ENCODE measurements at places on chromosomes 2 and 18.

DNA sequence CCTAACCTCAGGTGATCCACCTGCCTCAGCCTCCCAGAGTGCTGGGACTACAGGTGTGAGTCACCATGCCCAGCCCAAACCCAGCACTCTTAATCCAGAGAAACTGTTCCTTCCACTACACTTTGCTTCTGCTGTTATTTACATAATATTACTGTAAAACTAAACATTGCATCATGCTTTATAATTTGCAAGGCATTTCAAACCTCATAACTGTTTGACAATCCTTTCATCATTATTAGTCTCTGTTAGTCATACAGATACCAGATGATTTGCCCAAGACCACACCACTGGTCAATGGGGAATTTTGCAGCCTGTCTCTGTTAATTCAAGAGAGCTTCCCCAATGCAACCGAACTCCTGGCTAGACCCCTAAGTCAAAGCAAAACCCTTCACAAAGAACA, 338.3 kb downstream of the ALK start:
- DNase-seq, result no peak

- no peak for DNase-seq
These were observed 4.9 kb upstream of the IMP4 start for GRCh38 chr2:130337735-130338325.

DNA sequence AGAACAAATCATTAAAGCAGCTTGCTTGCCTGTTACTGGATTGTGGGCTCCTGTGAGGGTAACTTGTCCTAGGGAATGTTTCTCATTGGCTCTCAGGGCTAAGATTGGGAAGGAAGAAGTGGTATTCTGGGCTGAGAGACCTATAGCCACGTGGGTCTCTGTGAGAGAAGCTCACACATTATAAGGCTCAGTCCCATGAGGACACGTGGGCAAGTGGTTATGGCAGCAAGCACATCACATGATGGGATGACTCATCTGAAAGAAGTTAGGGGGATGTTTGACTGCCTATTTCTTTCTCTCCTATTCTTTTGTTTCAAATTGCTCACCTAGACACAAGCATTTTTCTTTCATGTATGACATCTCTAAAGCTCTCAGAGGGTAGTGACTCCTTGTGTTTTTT, 418.0 kb upstream of the ST6GAL2 start:
- DNase-seq, result no peak

DNA sequence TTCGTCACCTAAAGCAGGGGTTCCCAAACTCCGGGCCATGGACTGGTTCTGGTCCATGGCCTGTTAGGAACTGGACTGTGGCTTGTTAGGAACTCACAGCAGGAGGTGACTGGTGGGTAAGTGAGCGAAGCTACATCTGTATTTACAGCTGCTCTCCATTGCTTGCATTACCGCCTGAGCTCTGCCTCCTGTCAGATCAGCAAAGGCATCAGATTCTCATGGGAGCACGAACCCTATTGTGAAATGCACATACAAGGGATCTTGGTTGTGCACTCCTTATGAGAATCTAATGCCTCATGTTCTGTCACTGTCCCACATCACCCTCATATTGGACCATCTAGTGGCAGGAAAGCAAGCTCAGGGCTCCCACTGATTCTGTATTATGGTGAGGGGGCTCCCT, 217.0 kb downstream of the ZFP36L2 start:
- no peak for DNase-seq

- DNase-seq, result no peak
These were observed 104.7 kb upstream of the SLC66A3 start for GRCh38 chr2:11050565-11050964.

DNA sequence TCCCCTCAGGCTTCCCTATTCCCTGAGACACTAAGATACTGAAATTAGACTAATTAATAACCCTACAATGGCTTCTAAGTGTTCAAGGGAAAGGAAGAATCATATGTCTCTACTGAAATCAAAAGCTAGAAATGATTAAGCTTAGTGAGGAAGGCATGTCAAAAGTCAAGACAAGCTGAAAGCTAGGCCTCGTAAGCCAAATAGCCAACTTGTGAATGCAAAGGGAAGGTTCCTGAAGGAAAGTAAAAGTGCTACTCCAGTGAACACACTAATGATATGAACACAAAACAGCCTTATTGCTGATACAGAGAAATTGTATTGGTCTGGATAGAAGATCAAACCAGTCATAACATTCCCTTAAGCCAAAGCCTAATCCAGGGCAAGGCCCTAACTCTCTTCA, 10.0 kb downstream of the ZC3H8 start:
- no peak for DNase-seq

DNA sequence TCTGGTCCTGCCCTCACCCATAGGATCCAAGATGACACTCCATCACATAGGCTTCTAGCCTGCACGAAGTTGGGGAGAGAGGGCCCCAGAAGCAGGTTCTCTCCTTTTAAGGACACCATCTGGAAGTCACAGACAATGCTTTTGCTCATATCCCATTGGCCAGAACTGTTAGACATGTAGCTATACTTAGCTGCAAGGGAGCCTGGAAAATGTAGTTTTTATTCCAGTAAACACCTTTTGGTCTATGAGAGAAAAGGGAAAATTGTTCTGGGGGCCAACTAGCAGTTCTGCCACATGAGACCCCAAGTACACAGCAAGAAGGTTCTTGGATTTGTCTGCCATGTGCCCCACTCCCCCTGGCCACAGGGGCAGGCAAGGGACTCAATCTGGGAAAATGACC, 206.1 kb downstream of the ZFP36L2 start:
- DNase-seq, result no peak

DNA sequence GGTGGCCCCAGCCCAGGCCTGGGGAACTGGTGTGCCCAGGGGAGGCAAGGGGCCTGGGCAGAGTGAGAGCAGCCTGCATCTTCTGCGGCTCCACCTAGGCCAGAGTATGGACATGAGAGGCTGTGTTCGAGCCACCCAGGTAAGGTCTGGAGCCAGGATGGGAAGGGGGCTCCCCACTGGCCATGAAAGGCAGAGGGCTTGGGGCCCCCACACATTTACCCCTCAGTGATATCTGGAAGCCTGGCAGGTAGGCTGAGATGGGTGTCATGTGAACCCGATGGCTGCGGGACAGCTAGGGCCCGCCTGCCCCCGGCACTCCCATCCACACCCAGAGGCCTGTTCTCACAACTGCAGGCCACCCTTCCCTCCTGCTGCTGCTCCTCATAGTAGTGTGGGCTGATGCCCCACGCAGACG, 13.2 kb downstream of the ADRA2B start:
- DNase-seq, result no peak

DNA sequence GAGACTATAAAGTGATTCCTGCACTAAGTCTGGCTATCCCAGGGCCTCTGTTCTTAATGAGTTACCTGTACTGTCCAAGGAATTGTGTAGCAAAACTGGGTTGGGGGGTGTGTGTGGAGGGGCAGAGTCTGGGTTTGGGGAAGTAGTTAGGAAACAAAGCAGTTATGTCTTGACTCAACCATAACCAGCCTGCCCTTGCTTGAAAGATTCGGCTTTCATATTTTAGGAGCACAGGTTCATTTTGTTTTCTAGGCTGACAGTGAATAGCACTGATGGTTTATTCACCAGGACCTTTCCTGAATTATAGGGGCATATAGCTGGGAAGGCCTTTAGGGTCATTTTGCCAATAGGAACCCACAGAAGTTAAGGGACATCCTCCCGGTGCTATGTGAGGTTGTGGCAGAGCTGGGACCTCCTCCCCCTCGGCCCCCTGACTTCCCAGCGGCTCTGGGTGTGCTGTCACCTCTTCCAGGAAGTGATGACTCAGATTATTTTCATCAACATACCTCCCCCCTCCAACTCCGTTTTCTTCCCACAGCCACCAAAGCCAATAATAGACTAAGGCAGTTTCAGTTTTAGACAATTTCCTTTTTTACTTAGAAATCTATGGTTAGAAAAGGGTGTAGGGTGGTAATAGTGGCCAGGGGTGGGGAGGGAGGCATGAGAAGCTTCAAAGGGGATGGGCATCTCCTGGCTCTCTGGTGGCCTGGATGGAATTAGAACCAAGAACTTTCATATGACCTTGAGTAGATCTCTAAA, 44.8 kb downstream of the SETBP1 start:
- DNase-seq, result peak; percentile 68

DNA sequence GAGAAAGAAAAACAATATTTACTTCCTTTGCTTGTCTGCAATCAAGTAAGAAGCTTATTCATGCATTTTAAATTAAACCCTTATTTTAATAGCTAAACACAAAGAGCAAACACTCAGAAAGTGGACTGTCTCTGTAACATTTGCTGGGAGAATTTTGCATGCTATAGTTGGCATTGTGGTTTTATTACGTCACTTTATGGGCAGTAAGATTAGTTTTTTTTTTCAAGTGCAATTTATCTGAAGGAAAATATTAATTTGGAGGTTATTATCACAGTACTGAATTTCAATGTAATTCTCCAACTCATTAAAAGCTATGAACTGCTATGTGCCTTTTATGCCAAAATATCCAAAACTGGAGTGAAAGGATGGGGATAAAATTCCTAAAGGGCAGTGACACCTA, 103.3 kb downstream of the TMEFF2 start:
- DNase-seq, result no peak

DNA sequence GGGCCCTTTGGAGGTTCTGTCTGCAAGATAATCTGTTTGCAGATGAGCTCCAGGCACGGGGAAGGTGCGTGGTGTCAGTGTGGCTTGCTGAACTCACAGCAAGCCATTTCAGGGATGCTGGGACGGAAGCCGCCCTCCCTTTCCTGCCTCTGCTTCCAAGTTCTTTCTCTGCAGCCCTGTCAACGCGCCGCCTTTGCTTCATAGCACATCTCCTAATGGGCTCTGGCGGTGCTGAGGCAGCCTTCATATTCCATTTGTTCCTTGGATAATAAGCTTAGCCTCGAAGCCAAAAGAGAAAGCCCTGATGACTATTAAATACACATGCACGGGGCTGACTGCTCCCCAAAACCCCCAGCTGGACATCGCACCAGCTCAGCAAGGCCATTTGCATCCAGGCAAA, 81.7 kb upstream of the TAF1B start:
- no peak for DNase-seq

GRCh38 chr2:98514879-98515249, 70.2 kb downstream of the INPP4A start:
- DNase-seq, result no peak

DNA sequence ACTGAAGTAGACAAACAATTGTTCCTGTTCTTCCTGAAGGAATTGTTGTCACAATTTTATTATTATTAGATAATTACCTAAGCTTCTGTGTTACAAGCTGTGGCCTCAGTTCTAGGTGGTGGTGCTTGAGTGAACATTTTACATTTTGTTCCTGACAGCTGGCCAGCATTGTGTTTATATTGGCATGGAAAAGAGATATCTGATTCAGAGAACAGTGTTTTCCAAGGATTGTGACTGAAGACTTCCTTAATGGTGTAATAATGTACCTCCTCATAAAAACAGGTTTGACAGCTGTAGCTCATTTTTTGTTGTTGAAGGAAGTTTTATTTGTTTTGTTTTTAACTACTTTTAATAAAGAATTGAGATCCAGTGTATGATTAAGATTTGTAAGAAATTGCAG, 95.2 kb downstream of the EPB41L5 start:
- no peak for DNase-seq

DNA sequence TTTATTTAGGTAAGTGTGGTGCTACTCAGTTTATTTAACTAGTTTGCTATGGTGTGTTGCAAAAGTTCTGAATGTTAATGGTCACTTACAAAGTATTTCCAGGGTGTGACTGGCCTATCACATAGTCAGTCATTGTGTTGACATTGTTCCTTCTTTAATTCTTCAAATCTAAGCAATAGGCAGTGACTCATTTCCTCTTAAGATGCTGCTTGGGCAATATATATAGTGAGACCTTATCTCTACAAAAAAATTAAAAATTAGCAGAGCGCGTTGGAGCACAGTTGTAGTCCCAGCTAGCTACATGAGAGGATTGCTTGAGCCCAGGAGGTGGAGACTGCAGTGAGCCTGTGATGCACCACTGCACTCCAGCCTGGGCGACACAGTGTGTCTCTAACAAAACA, 5.8 kb upstream of the CCDC88A start:
- DNase-seq, result no peak

GRCh38 chr2:179636100-179636980, 225.1 kb downstream of the ZNF385B start:
- no peak for DNase-seq

DNA sequence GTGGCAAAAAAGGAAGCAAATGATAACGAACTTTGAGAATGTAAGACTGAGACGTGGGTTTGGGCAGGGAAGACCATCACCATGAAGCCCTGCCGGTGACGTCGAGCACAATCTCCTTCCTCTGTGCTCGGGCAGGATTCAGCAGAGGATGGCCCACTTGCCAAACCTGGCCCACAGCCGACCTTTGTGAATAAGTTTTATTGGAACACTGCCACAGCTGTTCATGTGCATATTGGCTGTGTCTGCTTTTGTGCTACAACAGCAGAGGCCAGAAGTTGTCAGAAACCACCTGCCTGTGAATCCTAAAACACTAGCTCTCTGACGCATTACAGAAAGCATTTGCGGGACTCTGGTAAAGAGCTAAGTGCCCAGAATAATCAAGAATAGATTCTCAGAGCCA, 223.9 kb downstream of the MYT1L start:
- no peak for DNase-seq

GRCh38 chr2:241213041-241213440, 24.6 kb downstream of the ANO7 start:
- DNase-seq, result no peak

- DNase-seq, result no peak
These were observed 321.3 kb upstream of the TFPI start for GRCh38 chr2:187875261-187876141.

- DNase-seq, result no peak
These were observed 67.9 kb upstream of the PIK3C3 start for GRCh38 chr18:41887100-41887499.

DNA sequence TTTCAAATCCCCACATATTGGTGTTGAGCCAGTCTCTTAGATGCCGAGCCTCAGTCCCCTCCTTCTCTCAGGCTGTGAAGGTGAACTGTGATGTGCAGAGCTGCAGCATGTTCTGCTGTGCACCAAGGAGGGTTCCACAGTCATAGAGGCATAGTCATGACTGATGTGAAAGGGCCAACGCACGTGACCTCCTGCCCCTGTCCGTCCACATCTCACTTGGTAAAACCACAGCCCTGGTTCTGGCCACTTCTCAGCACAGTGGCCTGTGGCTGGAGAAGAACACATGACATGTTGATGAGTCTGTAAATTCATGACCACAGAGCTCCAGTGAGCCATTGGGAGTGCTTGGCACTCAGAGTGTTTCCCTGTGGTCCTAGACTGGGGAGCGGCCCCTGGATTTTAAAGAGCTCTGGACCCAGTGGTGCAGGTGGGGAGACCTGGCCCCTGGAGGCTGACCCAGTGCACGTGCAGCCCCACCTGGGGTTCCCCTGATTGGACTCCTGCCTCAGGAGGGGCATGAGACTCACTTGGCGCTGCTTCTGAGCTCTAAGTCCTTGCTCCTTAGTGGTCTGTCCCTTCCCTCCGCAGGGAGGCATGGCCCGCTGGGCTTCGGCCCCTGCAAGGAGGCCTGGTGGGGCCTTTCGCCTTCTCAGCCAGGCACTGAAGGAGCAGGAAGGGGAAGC, 25.3 kb downstream of the INPP4A start:
- DNase-seq, result no peak
